Activated CD8-positive, alpha-beta memory T cell treated with anti-CD3 and anti-CD28 coated beads for 1 hour (primary cell): ENCODE measurements at places on chromosomes 3 and 15.

DNA sequence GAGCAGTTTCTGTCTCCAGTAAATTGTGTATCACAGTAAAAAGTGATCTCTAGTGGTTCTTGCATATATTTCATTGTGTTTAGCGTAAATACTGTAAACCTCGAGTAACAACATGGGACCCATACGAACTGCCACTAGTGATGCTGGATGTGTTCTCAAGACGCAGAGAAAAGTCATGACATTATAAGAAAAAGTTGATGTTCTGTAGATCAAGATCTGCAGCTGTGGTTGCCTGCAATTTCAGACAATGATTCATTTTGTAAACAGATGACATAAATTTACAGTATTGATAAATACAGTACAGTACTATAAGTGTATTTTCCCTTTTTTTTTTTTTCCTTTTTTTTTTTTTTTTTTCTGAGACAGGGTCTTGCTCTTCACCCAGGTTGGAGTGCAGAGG, 100.1 kb downstream of the DPH6 start:
- DNase-seq, result no peak

DNA sequence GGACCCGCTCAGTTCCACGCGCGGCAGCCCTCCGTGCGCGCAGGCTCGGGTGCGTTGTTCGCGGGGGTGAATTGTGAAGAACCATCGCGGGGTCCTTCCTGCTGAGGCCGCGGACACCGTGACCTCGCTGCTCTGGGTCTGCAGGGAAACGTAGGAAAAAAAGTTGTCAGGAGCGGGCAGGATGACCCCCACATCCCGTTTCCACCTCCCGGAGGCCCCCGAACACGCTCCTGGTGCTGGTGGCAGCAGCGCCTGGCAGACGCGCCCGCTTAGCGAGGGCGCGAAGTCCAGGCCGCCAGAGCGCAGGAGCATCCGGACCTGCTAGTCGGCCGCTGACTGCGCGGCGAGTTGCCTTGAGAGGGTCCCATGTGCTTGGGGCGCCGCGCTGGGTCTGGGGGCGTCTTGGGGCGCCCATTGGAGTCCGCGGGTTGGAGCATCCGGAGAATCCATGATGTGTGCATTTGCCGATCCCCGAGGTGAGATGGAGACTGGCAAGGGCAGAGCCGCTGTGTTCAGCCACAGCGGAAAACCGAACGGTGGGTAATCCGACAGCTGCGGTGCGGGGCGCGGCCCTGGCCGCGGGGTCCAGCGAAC, 520 bp downstream of the GREM1 start:
- no peak for DNase-seq

DNA sequence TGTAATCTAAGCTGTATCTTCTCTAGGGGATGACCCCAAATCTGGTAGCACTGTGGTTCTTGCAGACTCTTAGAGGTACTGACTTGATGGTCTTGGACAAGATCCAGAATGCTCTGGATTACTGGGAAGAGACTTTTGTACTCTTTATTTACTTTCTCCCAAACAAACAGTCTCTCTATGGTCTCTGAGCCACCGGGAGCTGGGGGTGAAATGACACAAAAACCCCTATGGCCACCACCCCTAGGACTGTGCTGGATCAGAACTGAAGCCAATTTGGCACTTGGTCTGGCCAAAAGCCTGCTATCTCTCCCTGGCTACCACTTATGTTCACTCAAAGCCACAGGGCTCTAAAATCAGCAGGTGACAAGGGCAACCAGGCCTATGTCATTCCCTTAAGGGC, 50.2 kb upstream of the SI start:
- no peak for DNase-seq

GRCh38 chr15:77266708-77267386, 153.1 kb downstream of the PEAK1 start:
- no peak for DNase-seq

DNA sequence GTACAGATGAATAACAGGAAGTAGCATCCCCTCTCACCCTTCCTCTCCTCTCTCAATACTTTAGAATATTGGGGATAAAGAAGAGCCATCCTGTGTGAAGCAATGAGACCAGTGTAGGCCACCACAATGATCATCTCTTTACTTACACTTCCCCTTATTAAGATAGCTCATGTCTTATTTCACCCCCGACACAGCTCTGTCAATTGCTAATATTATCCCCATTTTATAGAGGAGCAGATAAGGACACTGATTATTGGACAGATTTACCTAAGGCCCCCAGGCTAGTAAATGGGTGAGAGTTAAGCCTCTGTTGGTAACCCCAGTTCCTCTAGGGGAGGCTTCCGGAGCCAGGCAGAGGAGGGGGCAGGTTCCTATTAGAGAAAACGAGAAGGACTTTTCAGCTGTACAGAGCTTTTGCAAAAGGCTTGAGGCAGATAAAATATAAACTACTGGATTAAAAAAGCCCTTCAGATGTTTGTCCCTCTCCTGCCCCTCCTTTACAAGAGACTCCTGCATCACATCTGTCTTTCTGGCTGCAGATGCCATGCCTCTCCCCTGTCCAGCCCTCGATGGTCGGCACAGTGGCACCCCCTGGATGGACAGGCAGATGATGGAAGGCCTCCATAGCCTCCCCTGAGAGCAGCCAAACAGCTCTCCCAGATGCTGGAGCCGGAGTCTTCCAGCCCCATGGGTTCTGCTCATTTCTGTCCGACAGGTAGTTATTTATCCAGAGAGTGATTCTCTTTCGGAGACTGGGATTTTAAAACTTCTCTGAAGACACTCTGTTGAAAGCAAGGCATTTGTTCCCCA, 49.4 kb upstream of the LCTL start:
- no peak for DNase-seq

- no peak for DNase-seq
These were observed 25.0 kb downstream of the LRRC58 start for GRCh38 chr3:120324190-120324589.

DNA sequence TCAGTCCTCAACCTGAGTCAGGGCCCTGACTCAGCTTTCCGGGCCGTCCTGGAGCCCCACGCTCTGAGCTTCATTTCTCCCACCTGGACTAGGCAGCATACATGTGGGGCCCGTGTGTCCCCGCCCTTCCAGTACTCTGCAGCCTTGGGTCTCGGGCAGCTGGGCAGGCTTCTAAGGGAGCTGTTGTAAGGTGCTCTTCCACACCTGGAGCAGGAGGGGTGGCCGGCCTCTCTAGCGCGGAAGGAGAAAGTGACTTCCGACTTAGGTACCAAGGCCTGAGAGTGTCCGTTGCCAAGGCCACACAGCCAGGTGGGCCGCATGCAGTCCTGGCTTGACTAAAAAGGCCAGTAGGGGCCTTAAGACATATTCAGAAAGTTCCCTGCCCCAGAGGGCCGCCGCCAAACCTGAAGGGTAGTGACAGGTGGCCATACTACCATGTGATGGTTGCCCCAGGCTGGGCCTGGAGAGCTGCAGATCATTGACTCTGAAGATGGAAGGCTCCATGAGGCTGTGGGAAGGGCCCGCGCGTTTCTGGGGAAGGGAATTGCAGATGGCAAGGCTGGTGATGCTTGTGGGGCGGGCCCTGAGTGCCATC, 9.4 kb upstream of the SEMA3B start:
- DNase-seq, result no peak

DNA sequence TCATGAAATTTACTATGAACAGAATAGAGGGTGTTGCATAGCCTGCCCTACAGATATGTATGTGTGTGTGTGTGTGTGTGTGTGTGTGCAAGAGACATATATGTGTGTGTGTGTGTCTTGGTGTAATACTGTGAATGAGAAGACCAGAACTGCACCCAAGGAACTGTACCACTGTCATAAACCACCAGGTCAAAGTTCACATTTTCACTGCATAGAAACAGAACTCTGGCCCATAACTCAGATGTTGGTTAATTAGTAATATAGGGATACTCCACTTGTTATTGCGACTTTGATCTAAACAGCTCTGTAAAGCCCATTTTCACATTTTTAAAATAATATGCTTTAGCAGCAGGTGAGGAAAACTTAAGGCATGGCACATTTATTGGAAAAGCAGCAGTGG, 111.8 kb downstream of the IGF2BP2 start:
- no peak for DNase-seq
